ENCODE measurements at places on chromosomes 2 and 18.
A peak's percentile ranks its signal among the peaks of the same experiment; 100 is the strongest.

GRCh38 chr2:115574667-115575066 is 1132.2 kb downstream of the DPP10 start:
- no peak for DNase-seq

- DNase-seq: peak; percentile 25
Measured at GRCh38 chr2:74515271-74515980, 1.2 kb downstream of the TLX2 start.

- no peak for DNase-seq
Measured at GRCh38 chr2:98058191-98058975, 28.6 kb upstream of the VWA3B start.

GRCh38 chr2:72925328-72925943 is 8.1 kb downstream of the EMX1 start:
- DNase-seq: no peak

DNA sequence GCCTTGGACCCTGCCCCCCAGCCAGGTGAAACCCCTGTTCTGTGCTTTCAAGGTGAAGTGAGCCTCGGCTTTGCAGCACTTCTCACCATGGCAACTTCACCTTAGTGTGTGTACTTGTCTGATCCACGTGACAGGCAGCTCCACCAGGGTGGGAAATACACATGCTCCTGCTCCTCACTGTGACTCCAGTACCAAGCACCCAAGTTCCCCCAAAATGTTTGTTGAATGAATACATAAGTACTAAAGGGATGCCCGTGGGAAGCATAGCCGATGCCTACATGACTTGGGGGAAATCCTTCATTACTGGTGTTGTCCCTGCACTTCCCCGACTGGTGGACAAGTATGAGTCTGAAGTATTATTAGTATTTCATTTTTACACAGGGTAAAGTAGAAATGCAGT is 41.8 kb upstream of the GBX2 start:
- DNase-seq: no peak
